ENCODE measurements at places on chromosomes 1 and 21. TPM values are rescaled to one million over a fixed set of nuclear protein-coding genes. Genes with fewer than 3 reads are reported as not detected.

PAPPA2 gene
- 0.09 TPM for polyA plus RNA-seq

DOP1B gene
- 6.4 TPM for polyA plus RNA-seq

PDPN gene
- polyA plus RNA-seq = 165 TPM

PRDM15 gene
- 4.1 TPM for polyA plus RNA-seq

ADORA1 gene
- 1.8 TPM for polyA plus RNA-seq

RNU1-4 gene
- not detected for polyA plus RNA-seq

HENMT1 gene
- polyA plus RNA-seq = 0.66 TPM

GPN2 gene
- 21.1 TPM for polyA plus RNA-seq

PEX11B gene
- 17.7 TPM for polyA plus RNA-seq

TAF12 gene
- 41.6 TPM for polyA plus RNA-seq

CFAP107 gene
- polyA plus RNA-seq = not detected

PLA2G2F gene
- not detected for polyA plus RNA-seq
